NCI-H187 treated with DMSO at 0.1 percent for 48 hours (cell line): ENCODE measurements at places on chromosomes 1 and 21.

GRCh38 chr1:20486457-20487235 lies 636 bp upstream of the CAMK2N1 start:
- no peak for DNase-seq

DNA sequence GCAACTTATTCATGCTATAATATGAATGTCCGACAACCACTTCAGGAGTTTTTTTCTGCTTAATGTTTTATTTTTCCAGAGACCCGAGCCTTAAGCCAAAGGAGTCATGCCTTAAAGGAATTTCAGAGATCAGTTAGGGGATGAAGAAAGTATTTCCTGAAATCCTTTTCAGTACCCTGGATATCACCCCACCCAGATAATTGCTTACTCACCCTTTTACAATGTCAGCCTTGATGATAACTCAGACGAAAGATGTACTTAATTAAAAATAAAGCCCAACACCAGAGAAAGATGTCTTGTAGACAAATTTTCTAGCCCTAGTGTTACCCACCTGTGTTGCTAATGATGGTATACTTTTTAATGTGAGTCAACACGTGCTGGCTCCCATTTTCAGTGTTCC lies 124.1 kb downstream of the XCL2 start:
- DNase-seq, result no peak

- no peak for DNase-seq
Measured at GRCh38 chr1:32884032-32884372, 2.3 kb upstream of the HPCA start.

DNA sequence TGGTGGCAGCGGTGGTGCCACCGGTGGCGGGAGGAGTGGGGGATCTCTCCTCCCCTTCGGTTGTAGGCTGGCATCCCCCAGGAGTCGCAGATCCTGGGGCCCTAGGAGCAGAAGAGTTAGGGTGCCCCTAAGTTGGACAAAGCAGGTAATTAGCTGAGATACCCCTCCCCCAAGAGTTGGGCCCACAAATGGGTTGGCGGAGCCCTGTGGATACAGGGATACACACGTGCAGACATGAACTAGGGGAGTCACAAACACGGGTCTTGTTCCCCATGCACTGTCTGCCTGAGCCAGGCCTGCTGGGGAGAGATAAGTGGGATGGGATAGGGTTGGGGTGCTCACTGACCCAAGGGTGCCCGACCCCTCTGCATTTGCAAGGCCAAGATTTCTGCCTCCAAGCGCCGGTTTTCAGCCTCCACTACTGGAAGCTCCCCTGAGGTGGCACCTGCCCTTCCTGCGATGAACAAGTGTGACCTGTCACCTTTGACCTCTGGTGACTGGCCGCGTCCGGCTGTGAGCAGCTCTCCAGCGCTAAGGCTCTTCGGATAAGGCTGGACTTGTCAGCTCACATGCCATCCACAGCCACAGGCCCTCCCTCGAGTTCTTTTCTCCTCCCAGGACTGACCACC lies 1.8 kb downstream of the CCDC17 start:
- DNase-seq, result no peak

DNA sequence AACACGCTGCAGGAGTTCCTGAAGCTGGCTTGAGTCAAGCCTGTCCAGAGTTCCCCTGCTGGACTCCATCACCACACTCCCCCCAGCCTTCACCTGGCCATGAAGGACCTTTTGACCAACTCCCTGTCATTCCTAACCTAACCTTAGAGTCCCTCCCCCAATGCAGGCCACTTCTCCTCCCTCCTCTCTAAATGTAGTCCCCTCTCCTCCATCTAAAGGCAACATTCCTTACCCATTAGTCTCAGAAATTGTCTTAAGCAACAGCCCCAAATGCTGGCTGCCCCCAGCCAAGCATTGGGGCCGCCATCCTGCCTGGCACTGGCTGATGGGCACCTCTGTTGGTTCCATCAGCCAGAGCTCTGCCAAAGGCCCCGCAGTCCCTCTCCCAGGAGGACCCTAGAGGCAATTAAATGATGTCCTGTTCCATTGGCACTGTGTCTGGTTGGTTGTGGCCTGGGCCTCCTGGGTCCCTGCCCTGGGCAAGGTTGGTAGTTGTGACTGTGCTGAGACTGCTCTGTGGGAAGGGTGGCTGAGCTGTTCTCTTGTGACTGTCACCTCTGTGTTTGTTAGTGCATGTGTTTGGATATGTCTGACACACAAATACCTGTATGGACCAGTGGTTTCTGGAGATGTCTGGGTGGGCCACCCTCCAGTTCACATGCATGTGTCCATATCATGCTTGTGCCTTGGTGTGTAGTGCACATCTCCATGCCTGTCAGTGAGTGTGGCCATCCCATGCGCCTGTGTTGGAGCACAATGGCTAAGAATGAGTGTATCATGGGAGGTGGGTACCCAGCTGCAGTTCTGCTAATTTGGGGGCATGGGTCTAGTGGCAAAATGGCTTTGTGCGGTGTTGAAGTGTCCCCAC lies 1.4 kb downstream of the SH3BGRL3 start:
- no peak for DNase-seq

DNA sequence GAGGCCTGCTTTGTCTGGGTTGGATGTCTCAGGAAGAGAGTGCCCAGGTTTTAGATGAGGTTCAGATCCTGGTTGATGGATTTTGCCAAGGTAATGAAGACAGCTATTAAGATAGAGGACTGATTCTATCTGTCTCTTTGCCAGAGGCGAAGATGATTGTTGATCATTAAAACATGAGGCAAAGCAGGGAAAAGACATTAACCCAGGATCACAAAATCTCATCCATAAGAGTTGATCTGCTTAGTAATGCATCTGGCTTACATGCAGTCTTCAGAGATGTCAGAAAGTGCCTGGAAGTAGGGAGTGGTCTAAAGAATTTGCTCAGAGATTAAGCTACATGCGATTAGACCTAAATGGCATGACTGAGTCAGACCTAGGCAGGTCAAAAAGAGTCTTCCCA lies 229.6 kb upstream of the PLD5 start:
- no peak for DNase-seq

DNA sequence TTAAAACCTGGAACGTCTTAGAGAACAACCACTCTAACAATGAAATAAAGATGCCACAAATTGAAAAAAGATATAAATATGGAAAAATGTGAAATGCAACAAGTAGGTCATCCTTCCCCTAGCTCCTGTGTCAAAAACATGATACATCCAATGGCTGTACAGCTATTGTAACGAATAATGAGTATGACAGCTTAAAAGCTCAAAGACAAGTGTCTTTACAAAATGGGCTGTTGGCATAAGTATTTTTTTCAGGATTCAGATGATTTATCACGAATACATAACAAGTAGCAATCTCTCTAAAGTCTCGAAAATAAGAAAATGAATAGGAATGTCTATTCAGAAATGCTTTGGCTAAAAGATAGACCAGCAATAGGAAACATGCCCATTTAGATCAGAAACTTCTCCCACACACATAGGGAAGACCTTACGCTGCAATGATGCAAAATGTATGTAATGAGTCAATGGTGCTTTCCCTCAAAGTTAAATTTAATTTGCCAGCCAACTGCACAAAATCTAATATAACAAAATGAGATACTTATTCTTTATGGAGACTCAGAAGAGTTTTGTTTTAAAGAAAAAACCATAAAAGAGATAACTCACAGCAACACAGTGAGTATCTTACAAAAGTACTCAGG lies 8.3 kb downstream of the TGFBR3 start:
- DNase-seq, result no peak

GRCh38 chr1:100075773-100076172 lies 57.0 kb downstream of the SASS6 start:
- no peak for DNase-seq

GRCh38 chr1:101316256-101316655 lies 79.4 kb downstream of the S1PR1 start:
- DNase-seq, result no peak

- DNase-seq, result no peak
Measured at GRCh38 chr1:236451796-236452373, 57.8 kb downstream of the EDARADD start.

DNA sequence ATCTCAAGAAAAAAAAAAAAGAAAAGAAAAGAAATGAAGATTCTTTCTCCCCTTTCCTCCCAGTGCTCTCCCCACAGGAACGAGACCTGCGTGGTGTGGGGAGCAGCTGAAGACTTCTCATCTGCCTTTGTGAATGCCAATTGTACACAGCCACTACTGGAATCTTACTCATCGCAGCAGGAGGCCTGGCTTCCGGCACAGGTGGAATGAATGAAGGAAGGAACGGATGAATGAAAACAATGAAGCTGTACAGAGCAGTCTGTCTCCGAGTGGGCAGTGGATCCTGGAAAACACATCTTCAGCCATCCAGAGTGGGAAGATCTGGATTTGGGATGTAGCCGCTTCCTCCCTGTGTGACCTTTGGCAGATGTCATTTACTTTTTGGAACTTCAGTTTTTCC lies 64.9 kb downstream of the RUNX3 start:
- DNase-seq, result no peak

- no peak for DNase-seq
Measured at GRCh38 chr1:178379807-178380206, 117.0 kb downstream of the CLEC20A start.

GRCh38 chr21:38669186-38669585 lies 136.5 kb upstream of the ETS2 start:
- no peak for DNase-seq

GRCh38 chr1:43890815-43891214 lies 42.8 kb upstream of the ARTN start:
- DNase-seq, result no peak

GRCh38 chr1:3522564-3523265 lies 68.2 kb downstream of the ARHGEF16 start:
- DNase-seq, result no peak

- no peak for DNase-seq
Measured at GRCh38 chr1:89649783-89650182, 16.9 kb downstream of the LRRC8C start.

GRCh38 chr1:59072583-59072947 lies 224.3 kb upstream of the FGGY start:
- DNase-seq, result no peak

DNA sequence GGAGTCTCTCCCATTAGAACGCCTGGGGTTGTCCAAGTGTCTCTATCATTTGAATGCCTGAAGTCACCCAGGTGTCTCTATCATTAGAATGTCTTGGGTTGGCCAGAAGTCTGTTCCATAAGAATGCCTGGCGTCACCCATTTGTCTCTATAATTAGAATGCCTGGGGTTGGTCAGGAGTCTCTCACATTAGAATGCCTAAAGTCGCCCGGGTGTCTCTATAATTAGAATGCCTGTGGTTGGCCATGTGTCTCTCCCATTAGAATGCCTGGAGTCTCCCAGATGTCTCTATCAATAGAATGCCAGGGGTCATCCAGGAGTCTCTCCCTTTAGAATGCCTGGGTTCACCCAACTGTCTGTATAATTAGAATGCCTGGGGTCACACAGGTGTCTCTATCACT lies 54.5 kb downstream of the RNF187 start:
- DNase-seq, result no peak
